ENCODE measurements at places on chromosomes 7 and 10.

DNA sequence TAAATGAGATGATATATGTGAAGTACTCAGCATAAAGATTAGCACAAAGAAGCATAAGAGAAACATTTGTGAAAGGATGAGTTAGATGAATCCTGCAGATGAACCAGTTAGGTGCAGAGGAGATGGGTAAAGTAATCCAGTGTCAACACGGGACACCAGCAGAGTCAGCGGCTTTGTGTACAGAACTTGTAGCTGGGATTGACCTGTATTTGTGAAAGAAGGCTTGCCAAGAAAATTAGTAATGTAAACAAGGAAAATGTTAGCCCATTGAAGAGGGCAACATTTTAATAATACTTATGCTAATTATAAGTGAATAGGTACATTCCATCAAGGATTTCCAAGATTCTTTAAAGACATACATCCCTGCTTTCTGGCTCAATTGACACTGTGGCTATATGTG lies 255.7 kb downstream of the PTEN start:
- DNase-seq = no peak

DNA sequence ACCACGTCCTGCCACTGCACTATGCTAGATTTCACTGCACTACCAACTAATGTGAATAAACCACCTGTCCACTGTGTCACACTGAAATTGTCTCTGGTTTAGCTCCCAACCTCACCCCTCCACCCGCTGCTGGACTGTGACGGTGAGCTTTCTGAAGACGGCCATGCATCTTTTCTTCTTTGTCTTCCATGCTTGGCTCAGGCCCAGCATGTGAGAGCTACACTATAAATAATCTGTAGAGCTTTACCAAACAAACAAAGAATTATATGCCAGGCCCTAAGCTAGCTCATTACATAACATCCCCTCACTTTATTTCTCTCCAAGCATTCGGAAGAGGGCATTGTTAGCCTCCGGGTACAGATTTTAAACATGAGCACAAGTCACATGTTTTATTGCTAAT lies 633.2 kb downstream of the TNS3 start:
- DNase-seq = no peak

DNA sequence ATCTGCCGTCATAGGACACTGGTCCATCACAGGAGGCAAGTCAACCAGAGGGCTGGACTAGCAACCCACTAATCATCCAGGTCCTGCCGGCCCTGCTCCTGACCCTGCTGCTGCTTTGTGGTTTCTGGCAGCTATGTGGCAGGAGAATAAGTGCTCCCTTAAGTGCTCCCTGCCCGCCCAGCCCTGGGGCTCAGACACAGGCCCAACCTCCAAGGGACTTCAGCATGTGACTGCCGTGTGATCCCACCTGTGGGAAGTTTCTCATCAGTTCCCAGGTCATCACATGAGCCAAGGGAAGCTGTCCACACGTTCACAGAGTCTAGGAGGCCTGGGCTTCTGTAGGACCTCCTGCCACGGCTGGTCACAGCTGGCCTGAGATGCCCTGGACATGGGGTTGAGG lies 34.2 kb upstream of the ZNF488 start:
- DNase-seq = no peak

- DNase-seq = no peak
Observed at GRCh38 chr7:120023494-120024167, 249.3 kb upstream of the KCND2 start.

DNA sequence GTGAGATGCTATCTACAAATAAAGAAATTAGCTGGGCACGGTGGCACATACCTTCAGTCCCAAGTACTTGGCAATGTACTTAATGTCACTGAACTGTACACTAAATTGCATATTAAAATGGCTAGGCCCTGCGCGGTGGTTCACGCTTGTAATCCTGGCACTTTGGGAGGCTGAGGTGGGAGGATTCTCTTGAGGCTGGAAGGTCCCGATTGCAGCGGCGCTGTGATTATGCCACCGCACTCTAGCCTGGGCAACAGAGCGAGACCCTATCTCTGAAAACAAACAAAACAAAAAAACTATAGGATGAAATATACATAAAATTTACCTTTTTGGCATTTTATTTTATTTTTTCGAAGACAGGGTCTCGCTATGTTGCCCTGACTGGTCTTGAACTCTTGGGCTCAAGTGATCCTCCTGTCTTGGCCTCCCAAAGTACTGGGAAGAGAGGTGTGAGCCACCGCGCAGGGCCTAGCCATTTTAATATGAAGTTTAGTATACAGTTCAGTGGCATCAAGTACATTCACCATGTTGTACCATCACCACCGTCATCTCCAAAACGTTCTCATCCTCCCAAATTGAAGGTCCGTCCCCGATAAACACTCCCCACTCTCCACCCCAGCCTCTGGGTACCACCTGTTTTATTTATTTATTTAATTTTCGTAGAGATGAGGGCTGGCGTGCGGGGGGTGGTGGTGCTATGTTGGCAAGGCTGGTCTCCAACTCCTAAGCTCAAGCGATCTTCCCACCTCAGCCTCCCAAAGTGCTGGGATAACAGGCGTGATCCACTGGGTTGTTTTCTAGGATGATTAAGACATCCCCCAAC lies 1.3 kb upstream of the EIF3B start:
- DNase-seq = no peak

GRCh38 chr10:43921881-43922280 lies 273.2 kb upstream of the ZNF32 start:
- DNase-seq = no peak

DNA sequence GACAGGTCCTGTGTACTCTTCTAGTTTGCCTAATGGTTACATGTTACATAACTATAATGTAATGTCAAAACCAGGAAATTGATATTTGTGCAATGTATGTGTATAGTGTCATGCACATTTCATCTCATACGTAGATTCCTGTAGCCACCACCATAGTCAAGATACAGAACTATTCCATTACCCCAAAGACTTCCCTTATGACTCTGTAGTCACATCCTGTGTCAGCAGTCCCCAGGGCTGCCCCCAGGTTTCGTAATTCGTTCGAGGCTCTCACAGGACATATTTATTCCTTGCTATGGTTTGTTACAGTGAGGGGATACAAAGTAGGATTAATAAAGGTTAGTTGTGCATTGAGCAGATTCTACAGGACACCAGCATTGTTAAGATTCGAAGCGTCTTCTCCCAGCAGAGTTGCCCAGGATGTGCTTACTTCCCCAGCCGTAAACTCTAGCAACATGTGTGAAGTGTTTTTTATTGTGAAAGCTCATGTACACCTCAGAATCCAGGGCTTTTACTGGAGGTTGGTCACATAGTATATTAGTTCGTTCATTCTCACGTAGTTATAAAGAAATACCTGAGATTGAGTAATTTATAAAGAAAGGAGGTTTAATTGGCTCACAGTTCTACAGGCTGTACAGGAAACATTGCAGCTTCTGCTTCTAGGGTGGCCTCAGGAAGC lies 18.6 kb downstream of the RABGEF1 start:
- no peak for DNase-seq

DNA sequence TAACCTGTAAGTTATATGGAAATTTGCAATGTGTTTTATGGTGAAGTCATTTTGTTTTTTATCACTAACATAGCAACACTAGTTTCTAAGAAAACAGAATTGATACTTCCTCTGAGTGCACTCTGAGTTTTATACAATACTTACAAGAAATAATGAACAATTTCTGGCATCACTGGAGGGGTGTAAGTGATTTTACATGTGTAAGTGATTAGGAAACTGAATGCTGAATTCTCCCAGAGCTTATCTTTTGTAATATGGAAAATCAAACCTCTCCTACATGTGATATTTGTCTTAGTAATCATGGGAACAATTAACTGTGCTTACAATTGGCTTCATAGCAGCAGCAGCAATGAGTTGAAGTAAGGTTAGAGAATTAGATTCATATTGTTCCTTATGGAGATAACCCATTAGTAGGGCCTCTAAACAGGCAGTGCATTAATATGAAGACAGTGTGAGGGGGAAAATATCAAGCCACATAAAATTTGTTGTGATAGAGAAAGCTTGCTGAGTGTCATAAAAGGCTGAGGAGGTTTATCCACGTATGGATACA lies 37.4 kb downstream of the SEMA3C start:
- DNase-seq = no peak

- no peak for DNase-seq
Observed at GRCh38 chr7:155265144-155265543, 32.5 kb upstream of the INSIG1 start.

- no peak for DNase-seq
Observed at GRCh38 chr10:119457966-119458766, 84.4 kb downstream of the RGS10 start.

DNA sequence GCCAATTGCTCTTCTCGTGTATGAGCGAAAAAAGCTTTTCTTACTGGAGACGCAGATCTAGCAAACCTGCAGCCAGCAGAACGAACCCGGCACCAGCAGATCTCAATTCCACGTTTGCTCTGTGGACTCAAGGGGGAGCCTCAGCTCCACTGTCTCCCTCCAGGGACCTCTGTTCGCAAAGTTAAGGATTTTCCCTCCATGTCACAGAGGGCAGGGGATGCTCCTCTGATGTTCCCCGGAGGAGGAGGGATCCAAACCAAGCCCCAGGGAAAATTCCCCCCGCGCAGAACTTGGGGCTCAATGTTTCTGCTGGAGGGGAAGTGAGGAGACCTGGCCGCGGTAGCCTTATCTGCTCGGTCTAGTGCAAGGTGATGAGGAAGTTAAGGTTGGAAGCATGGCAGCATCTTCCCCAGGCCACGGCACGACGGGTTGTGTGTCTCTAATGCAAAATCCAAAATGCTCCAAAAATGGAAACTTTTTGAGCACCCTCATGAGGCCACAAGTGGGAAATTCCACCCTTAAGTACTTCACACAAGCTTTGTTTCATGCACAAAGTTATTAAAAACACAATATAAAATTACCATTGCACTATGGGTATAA lies 9.0 kb downstream of the IQCE start:
- DNase-seq = no peak

DNA sequence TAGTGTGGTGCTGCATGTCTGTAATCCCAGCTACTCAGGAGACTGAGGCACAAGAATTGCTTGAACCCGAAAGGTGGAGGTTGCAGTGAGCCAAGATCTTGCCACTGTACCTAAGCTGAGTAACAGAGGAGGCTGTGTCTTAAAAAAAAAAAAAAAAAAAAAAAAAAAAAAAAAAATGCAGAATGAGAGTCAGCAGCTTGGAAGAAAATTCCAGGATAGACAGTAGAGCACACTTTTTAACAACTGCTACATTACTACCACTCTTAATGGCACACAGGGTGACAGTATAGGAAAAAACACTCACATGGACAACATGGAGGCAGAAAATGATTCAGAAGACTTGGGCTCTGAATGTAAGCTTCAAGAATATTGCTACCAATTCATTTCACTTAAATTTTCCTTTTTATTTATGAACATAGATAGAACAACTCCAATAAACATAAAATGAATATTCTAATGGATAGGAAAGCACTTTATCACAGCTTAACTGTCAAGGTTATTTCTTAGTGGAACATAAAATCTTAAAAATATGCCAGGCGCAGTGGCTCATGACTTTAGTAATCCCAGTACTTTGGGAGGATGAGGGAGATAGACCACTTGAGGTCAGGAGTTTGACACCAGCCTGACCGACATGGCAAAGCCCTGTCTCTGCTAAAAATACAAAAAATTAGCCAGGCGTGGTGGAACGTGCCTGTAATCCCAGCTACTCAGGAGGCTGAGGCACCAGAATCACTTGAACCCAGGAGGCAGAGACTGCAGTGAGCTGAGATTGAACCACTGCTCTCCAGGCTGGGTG lies 31.5 kb downstream of the CHCHD3 start:
- DNase-seq = no peak

- no peak for DNase-seq
Observed at GRCh38 chr7:23925088-23925487, 215.1 kb downstream of the STK31 start.

- no peak for DNase-seq
Observed at GRCh38 chr10:79496896-79497295, 15.4 kb upstream of the EIF5AL1 start.

GRCh38 chr10:77207828-77208185 lies 429.8 kb downstream of the KCNMA1 start:
- no peak for DNase-seq

GRCh38 chr10:47077386-47077785 lies 166.2 kb downstream of the PTPN20 start:
- no peak for DNase-seq

DNA sequence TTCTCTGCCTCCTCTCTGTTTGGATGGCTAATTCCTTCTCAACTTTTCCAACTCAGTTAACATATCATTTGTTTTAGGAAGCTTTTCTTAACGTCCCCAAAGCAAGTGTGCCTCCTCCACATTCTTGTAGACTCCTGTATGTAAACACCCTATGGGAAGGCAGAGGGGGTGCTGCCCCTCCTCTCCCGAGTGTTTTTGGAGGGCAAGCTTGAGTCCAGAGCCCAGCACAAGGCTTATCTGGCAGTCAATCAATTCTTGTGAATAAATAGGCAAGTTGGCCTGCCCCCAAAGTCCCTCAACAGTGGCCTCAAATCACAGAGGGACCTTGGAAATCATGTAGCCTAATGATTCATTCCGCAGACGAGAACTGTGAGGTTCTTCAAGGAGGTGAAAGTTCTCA lies 305.6 kb downstream of the RPS24 start:
- no peak for DNase-seq

Measured in stimulated activated CD4-positive, alpha-beta T cell treated with anti-CD3 and anti-CD28 coated beads, Interleukin-1b, Interleukin-23, amount 100 ng/mL, for 4 hours (primary cell).